ENCODE measurements at places on chromosomes 1 and 21.

DNA sequence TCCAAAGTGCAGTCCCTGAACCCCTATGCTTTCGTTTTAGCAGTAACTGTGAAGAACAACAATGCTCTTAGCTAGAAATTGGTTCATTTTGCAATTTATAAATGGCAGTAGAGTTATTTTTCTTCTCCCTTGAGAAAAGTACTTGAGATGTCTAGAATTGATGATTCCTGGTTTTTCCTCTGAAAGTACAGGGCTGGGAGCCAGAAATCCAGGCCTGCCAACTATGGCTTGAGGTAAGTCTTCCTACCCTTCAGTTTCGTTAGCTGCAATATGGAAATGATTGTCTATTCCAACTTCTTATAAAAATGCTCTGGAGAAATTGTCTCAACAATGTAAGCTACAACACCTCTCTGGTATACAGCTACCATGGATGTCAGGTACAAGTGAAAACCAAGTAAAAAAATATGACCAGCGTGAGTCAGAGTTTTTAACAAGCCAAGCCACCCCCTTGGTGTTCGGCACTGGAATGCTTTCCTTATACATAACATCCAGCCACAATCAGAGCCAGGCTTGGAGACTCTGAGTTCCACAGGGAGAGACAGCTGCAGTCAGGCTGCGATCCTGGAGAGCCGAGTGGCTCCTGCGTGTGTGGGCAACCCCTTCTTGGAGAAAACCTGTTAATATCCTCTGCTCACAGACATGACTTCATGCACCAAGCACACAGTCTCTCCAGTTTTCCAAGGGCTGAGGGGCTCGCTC is 22.0 kb downstream of the TSPAN2 start:
- H3K4me3 ChIP-seq, result no peak overlapping the region
- H3K36me3 ChIP-seq, result no peaks in the 10 kb centered on the region
- H3K4me1 ChIP-seq, result peaks cover 47% of the 10 kb centered on the region

- H3K4me1 ChIP-seq, result no peaks in the 10 kb centered on the region
- peaks cover 11% of the 10 kb centered on the region for H3K27me3 ChIP-seq
- H3K27ac ChIP-seq, result no peak overlapping the region
- peaks cover 17% of the 10 kb centered on the region for H3K36me3 ChIP-seq
Measured at GRCh38 chr1:18515120-18515667, 34.5 kb downstream of the KLHDC7A start.

DNA sequence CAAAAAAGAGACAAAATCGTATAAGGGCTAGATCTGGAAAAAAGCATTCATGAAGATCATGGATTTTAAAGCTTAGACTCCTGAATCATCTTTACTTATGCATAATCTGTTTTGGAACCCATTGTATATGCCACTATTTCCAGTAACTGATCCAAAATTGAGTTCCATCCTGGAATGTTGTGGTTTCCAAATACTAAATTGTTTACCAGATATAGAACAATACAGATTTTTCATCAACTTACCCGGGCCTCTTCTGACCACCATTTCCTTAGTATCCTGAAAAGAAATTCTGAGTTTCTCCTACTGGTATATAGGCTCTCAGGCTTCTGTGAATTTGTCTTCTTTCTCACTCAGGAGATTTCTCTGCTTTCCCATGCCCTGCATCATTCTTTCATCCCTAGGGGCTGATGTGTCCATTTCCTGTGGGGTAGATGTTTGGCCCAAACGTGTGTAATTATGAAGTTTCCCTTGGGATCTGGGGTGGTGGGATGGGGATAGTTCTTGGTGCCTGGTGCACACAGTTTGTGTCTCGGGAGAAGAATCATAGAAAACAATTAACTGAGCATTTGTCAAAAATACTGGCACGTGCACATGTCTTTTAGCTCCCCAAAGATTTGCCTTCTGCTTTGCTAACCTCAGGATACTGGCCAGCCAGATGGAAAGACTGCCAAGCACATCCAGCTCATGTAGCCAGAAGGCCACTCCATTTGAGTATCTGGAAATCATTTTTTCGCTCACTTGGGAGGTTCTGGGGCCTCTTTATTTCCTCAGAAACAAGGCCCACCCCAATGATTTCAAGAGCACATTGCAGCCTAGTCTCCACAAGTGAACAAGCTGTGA is 127.8 kb downstream of the NTMT2 start:
- no peak overlapping the region for H3K27ac ChIP-seq
- DNase-seq, result no peak
- H3K4me1 ChIP-seq, result no peaks in the 10 kb centered on the region
- H3K27me3 ChIP-seq, result peaks cover 69% of the 10 kb centered on the region

DNA sequence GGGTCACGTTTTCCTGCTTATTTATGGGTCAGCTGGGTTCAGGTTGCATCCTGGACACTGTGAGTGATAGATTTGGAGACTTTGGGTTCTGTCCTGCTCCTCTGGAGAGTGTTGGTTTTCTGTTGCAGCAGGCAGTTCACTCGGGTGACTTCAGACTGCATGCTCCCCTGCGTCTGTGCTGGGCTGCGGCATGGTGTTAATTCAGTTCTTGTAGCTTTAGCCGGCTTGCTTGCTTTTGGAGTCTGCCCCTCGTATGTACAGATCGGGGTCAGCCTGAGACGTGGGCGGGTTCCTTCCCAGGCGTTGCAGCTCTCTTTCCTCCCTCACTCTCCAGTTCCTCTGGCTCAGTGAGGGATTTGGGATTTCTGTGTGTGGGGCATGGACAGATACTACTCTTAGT is 38.0 kb downstream of the PCNT start:
- H3K4me3 ChIP-seq, result no peak overlapping the region
- peaks cover 3% of the 10 kb centered on the region for H3K4me1 ChIP-seq
- no peak overlapping the region for H3K27ac ChIP-seq
- no peaks in the 10 kb centered on the region for H3K27me3 ChIP-seq
- H3K36me3 ChIP-seq, result peaks cover 6% of the 10 kb centered on the region

DNA sequence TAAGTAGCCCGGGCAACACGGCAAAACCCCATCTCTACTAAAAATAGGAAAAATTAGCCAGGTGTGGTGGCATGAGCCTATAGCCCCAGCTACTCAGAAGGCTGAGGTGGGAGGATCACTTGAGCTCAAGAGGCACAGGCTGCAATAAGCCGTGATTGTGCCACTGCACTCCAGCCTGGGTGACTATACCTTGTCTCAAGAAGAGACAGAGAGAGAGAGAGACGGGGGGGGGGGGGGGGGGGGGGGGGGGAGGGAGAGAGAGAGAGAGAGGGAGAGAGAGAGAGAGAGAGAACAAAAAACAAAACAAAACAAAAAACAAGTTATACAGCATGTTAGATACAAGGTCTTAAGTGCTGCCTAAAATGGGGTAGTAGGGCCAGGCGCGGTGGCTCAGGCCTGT is 77.8 kb upstream of the ZNF281 start:
- peaks cover 24% of the 10 kb centered on the region for H3K27me3 ChIP-seq
- H3K27ac ChIP-seq, result peak overlapping the region; percentile 60
- no peak overlapping the region for H3K4me3 ChIP-seq
- no peak for DNase-seq

DNA sequence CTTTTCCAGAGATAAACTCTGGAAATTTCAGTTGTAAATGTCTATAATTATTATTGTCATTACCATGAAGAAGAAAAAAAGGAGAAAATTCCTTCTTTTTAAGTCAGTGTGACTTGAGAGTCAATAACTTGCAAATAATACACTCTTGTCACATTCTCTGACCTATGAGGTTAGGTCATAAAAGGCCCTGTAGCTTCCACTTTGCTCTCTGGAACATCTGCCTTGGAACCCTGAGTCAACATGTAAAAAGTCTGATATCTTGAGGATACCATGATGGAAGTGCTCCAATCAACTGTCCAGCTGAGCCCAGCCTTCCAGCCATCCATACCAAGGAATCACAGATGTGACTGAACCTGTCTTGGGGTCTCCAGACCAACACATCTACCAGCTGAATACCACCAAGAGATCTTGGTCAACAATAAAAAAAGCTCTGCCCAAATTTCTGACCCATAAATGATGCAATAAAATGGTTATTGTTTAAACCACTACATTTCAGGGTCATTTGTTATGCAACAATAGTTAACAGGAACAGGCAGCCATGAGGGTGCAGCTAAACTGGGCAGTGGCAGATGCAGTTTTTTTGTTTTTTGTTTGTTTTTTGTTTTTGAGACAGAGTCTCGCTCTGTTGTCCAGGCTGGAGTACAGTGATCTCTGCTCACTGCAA is 10.3 kb downstream of the DMRTA2 start:
- peaks cover 69% of the 10 kb centered on the region for H3K27me3 ChIP-seq
- H3K36me3 ChIP-seq, result no peaks in the 10 kb centered on the region
- H3K27ac ChIP-seq, result no peak overlapping the region
- no peak overlapping the region for H3K4me3 ChIP-seq

GRCh38 chr1:46522184-46522968 is 29.1 kb downstream of the KNCN start:
- no peaks in the 10 kb centered on the region for H3K36me3 ChIP-seq
- DNase-seq, result peak; percentile 73
- H3K4me1 ChIP-seq, result peaks cover 38% of the 10 kb centered on the region
- H3K27me3 ChIP-seq, result peaks cover 11% of the 10 kb centered on the region
- peak overlapping the region; percentile 70 for H3K4me3 ChIP-seq

DNA sequence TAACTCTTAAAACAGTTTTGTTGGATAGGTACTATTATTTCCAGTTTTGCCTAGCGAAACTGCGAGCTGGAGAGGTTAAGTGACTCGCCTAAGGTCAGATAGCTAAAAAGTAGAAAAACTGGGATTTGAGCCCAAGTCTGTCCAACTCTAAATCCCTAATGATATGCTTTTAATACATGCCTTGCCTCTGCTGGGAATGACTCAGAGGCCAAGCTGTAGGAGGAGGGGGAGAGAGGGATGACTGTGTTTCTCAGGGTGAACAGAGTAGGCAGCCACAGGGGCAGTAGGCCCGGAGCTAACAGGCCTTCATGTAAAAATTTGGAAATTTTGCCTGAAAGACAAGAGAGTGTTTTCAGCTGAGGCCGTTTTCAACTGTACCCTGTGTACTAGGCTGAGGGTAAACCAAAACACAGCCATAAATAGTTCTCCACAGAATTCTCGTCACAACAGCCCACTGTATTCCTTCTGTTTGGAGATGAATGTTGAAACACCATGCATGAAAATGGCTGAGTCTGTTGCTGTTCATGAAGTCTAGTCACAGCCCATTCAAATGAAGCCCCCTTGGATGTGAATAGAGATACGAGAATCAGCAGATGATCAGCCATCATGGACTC is 107.5 kb upstream of the HOOK1 start:
- H3K4me3 ChIP-seq, result no peak overlapping the region
- H3K27me3 ChIP-seq, result no peaks in the 10 kb centered on the region
- H3K36me3 ChIP-seq, result no peaks in the 10 kb centered on the region
- no peak for DNase-seq

GRCh38 chr1:36734356-36734755 is 251.6 kb upstream of the CSF3R start:
- H3K27ac ChIP-seq, result no peak overlapping the region
- no peaks in the 10 kb centered on the region for H3K4me1 ChIP-seq
- DNase-seq, result no peak
- no peaks in the 10 kb centered on the region for H3K36me3 ChIP-seq
- peaks cover 39% of the 10 kb centered on the region for H3K27me3 ChIP-seq

DNA sequence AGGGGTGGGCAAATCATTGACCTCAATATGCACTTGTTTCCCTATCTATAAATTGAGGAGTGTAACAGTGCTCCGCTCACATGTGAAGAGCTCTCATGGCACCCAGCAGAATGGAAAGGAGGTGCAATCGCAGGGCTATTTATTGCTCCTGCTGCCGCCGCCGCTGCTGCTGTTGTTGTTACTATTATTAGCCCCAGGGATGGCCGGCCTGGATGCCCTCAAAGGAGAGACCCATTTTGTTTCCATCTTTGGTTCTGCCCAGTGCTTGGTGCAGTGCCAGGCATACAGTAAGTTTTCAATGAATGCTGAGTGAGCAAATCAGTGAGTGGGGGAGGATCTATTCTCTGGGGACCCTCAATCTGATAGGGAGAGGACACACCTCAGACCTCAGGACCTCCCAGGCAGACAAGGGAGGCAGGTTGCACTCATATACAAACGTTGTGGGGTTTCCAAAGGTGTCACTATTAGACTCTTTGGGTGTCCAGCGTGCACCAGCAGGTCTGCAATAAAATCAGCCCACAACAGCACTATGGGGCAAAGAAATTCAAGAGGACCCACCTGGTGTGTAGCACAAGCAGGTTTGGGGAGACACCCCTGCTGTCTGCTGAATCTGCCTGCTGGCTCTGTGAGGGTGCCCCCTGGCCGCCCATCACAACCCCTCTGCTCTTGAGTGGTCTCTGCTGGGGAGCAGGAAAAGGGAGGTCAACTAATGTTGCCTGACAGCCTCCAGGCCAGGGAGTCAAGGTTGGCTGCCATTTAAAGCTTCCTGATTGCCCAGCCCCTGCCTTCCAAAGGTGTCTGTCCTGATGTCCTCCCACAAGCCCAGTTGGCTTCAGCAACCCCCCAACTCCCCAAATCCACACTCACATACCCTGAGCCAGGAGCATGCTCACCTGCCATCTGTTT is 136.3 kb downstream of the ACTL8 start:
- no peaks in the 10 kb centered on the region for H3K36me3 ChIP-seq
- no peak overlapping the region for H3K27ac ChIP-seq

DNA sequence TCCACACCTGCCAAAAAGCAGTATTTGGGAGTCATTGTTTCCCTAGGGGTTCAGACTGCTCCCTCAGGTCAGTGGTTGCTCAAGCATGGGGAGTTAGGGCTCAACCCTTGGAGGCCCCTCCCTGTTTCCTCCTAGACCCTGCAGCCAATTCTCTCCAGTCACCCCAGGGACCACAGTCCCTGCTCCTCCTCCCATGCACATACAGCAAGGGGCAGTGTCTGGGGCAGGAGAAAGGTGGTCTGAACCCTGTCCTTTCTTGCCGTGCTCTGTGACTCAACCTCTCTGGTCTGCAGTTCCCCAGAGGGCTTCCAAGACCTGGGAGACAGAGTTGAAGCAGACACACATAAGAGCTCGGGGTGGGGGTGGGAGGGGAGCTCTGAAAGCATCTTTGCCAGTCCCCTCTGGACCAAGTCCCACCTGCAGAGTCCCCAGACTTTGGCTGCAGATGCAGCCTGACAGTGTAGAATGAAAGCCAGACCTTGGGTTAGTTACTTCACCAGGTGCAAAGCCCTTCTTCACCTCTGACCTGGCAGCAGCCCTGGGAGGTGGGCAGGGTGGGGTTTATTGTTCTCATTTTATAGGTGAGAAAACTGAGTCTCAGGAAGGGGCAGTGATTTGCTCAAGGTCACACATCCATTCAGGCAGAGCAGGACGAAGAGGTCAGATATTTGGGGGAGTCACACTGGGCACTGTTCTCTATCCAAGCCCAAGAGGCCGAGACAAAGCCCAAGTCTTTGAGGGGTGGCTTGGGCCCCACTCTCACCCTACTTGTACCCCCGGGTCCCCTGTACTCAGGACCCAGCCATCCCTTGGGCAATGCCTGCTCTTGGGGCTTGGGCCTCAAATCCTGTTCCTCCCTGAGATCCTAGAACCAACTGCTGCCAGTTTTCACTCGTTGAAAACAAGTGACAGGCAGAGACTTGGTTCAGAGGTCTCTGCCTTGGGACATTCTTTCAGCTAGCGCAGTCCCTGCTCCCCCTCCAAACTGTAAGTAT is 748 bp downstream of the PDZK1IP1 start:
- no peaks in the 10 kb centered on the region for H3K4me1 ChIP-seq
- H3K27me3 ChIP-seq, result peaks cover 5% of the 10 kb centered on the region
- no peak for DNase-seq
- no peak overlapping the region for H3K27ac ChIP-seq
